Chondrocyte (in vitro differentiated cells): ENCODE measurements at places on chromosomes 6 and 20. TPM values are rescaled to one million over a fixed set of nuclear protein-coding genes. Genes with fewer than 3 reads are reported as not detected.

Gene CCM2L
- total RNA-seq, result not detected in 3 replicates

Gene FAM162B
- not detected in 3 replicates for total RNA-seq

Gene THBD
- 8.0 to 38.2 TPM (median 37.5 TPM) in 3 replicates for total RNA-seq

Gene PSORS1C2
- not detected in 3 replicates for total RNA-seq

Gene C2
- 0.52 to 1.5 TPM (median 0.56 TPM) in 3 replicates for total RNA-seq

Gene MAP3K5
- total RNA-seq, result 2.1 to 5.1 TPM (median 4.6 TPM) in 3 replicates

Gene SERPINB6
- 74.0 to 98.0 TPM (median 97.3 TPM) in 3 replicates for total RNA-seq

Gene MYLK4
- 0.99 to 1.1 TPM (median 1.00 TPM) in 3 replicates for total RNA-seq

Gene FAM83D
- total RNA-seq, result 1.5 to 4.8 TPM (median 4.5 TPM) in 3 replicates

Gene TRIM15
- not detected in 3 replicates for total RNA-seq

Gene SOX18
- total RNA-seq, result 2.1 to 2.8 TPM (median 2.3 TPM) in 3 replicates

Gene FAM209B
- total RNA-seq, result not detected in 3 replicates

Gene BMP2
- total RNA-seq, result 0.85 to 1.1 TPM (median 0.92 TPM) in 3 replicates

Gene LRFN2
- 0.05 TPM in 1 of 3 replicates, not detected in the others for total RNA-seq

Gene CCDC170
- 0.20 to 0.67 TPM (median 0.60 TPM) in 3 replicates for total RNA-seq

Gene ASF1A
- total RNA-seq, result 18.5 to 28.6 TPM (median 18.7 TPM) in 3 replicates

Gene COL21A1
- total RNA-seq, result 68.9 to 173 TPM (median 76.2 TPM) in 3 replicates

Gene ARG1
- total RNA-seq, result not detected in 3 replicates

Gene BACH2
- total RNA-seq, result 7.8 to 10.5 TPM (median 8.3 TPM) in 3 replicates

Gene SOBP
- 6.6 to 9.8 TPM (median 6.7 TPM) in 3 replicates for total RNA-seq

Gene CYP39A1
- total RNA-seq, result 0.31 to 0.62 TPM in 2 of 3 replicates, not detected in the other

Gene ARFRP1
- 37.8 to 47.4 TPM (median 39.8 TPM) in 3 replicates for total RNA-seq

Gene FAM50B
- total RNA-seq, result 1.0 to 1.8 TPM (median 1.6 TPM) in 3 replicates

Gene KIF25
- not detected in 3 replicates for total RNA-seq

Gene PAK5
- not detected in 3 replicates for total RNA-seq

Gene JAG1
- 161 to 510 TPM (median 505 TPM) in 3 replicates for total RNA-seq

Gene MUCL3
- total RNA-seq, result 0.07 TPM in 1 of 3 replicates, not detected in the others

Gene MYMX
- total RNA-seq, result not detected in 3 replicates

Gene FGD2
- not detected in 3 replicates for total RNA-seq

Gene STX7
- 58.2 to 69.3 TPM (median 66.5 TPM) in 3 replicates for total RNA-seq

Gene ERVFRD-1
- total RNA-seq, result not detected in 3 replicates

Gene CBLN4
- not detected in 3 replicates for total RNA-seq

Gene SIRPD
- not detected in 3 replicates for total RNA-seq

Gene TCP11
- not detected in 3 replicates for total RNA-seq

Gene TRAPPC3L
- 0.19 TPM in 1 of 3 replicates, not detected in the others for total RNA-seq

Gene PRDM1
- 0.08 to 0.15 TPM (median 0.15 TPM) in 3 replicates for total RNA-seq

Gene MOG
- 0.82 TPM in 1 of 3 replicates, not detected in the others for total RNA-seq

Gene PRDM13
- total RNA-seq, result not detected in 3 replicates

Gene DEFB124
- total RNA-seq, result not detected in 3 replicates

Gene GMNN
- total RNA-seq, result 13.6 to 22.9 TPM (median 13.8 TPM) in 3 replicates

Gene TRIM10
- not detected in 3 replicates for total RNA-seq

Gene SPATS1
- total RNA-seq, result not detected in 3 replicates

Gene TRERF1
- 1.8 to 3.3 TPM (median 2.4 TPM) in 3 replicates for total RNA-seq

Gene CRIP3
- total RNA-seq, result 0.47 to 0.94 TPM (median 0.72 TPM) in 3 replicates
